Neuronal stem cell (in vitro differentiated cells): ENCODE measurements at places on chromosomes 4 and X.

- no peaks in the 10 kb centered on the region for H3K4me1 ChIP-seq
- no peak overlapping the region for H3K4me3 ChIP-seq
- no peak for DNase-seq
- no peak overlapping the region for H3K27ac ChIP-seq
- H3K27me3 ChIP-seq = no peaks in the 10 kb centered on the region
These were observed 419.9 kb upstream of the SLIT2 start for GRCh38 chr4:19831644-19832285.

DNA sequence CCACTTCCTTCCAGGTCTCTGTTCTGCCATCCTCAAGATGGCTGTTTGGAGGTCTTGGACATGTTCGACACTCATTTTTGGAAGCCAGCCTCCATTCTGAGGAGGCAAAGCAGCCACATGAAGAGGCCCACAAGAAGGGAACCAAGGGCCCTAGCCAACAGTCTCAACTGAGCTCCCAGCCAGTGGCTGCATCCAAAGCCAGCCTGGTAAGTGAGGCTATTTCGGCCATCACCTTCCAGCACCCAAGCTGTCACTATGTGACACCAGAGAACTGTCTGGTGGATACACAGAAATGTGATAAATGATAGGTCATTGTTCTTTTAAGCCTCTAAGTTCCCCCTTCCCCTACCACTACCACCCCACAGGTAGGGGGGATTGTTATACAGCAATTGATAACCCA lies 127.2 kb downstream of the NPNT start:
- H3K36me3 ChIP-seq = no peaks in the 10 kb centered on the region
- H3K27me3 ChIP-seq = no peaks in the 10 kb centered on the region
- no peak overlapping the region for H3K27ac ChIP-seq
- no peak overlapping the region for H3K4me3 ChIP-seq
- DNase-seq = no peak

- no peak for DNase-seq
- no peaks in the 10 kb centered on the region for H3K4me1 ChIP-seq
- no peaks in the 10 kb centered on the region for H3K36me3 ChIP-seq
- H3K27ac ChIP-seq = no peak overlapping the region
- H3K27me3 ChIP-seq = no peaks in the 10 kb centered on the region
These were observed 30.9 kb downstream of the CXorf58 start for GRCh38 chrX:23938690-23939089.

GRCh38 chrX:10833299-10834169 lies 213.1 kb upstream of the MID1 start:
- peak overlapping the region; percentile 63 for H3K27ac ChIP-seq
- peak overlapping the region; percentile 70 for H3K4me3 ChIP-seq
- H3K36me3 ChIP-seq = no peaks in the 10 kb centered on the region
- H3K27me3 ChIP-seq = no peaks in the 10 kb centered on the region

GRCh38 chr4:141130947-141131605 lies 2.2 kb downstream of the RNF150 start:
- no peak overlapping the region for H3K27ac ChIP-seq
- peaks cover 34% of the 10 kb centered on the region for H3K27me3 ChIP-seq
- H3K4me1 ChIP-seq = peaks cover 8% of the 10 kb centered on the region
- no peaks in the 10 kb centered on the region for H3K36me3 ChIP-seq

GRCh38 chr4:169724260-169724659 lies 33.5 kb downstream of the HPF1 start:
- no peaks in the 10 kb centered on the region for H3K27me3 ChIP-seq
- H3K4me3 ChIP-seq = no peak overlapping the region
- peak overlapping the region; percentile 8 for H3K27ac ChIP-seq
- DNase-seq = no peak
- no peaks in the 10 kb centered on the region for H3K36me3 ChIP-seq

GRCh38 chrX:120244395-120244734 lies 6.2 kb upstream of the ZBTB33 start:
- H3K4me1 ChIP-seq = no peaks in the 10 kb centered on the region
- no peak overlapping the region for H3K27ac ChIP-seq
- no peaks in the 10 kb centered on the region for H3K36me3 ChIP-seq
- no peak for DNase-seq
- peak overlapping the region; percentile 71 for H3K4me3 ChIP-seq

GRCh38 chr4:137454767-137455166 lies 77.5 kb downstream of the PCDH18 start:
- no peaks in the 10 kb centered on the region for H3K27me3 ChIP-seq
- H3K4me3 ChIP-seq = no peak overlapping the region
- no peak for DNase-seq

- no peak overlapping the region for H3K4me3 ChIP-seq
- no peak for DNase-seq
- H3K27me3 ChIP-seq = no peaks in the 10 kb centered on the region
- H3K4me1 ChIP-seq = no peaks in the 10 kb centered on the region
- H3K36me3 ChIP-seq = no peaks in the 10 kb centered on the region
- H3K27ac ChIP-seq = no peak overlapping the region
These were observed 23.3 kb downstream of the SLC9A7 start for GRCh38 chrX:46735622-46736021.

DNA sequence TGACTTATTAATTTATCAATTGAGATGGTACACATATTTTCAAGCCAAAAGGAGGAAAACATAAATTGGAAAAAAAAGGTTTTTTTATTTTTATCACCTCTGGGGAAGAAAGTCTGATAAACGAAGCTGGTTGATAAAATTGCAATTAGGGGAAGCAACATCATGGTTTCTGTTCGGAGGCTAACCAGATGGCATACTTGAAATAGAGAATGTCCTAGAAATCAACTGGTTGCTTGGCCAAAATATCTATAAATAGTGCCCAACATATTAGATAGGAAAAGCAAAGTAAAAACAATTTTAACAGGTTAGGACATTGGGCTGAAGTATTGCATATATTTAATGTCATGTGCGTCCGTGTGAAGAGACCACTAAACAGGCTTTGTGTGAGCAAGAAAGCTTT lies 14.3 kb downstream of the KLKB1 start:
- no peaks in the 10 kb centered on the region for H3K4me1 ChIP-seq
- no peak overlapping the region for H3K27ac ChIP-seq
- no peak overlapping the region for H3K4me3 ChIP-seq
- no peaks in the 10 kb centered on the region for H3K27me3 ChIP-seq

GRCh38 chr4:100061835-100062234 lies 111.8 kb upstream of the H2AZ1 start:
- no peak overlapping the region for H3K4me3 ChIP-seq
- H3K4me1 ChIP-seq = no peaks in the 10 kb centered on the region
- no peak overlapping the region for H3K27ac ChIP-seq
- no peaks in the 10 kb centered on the region for H3K36me3 ChIP-seq
- no peaks in the 10 kb centered on the region for H3K27me3 ChIP-seq

DNA sequence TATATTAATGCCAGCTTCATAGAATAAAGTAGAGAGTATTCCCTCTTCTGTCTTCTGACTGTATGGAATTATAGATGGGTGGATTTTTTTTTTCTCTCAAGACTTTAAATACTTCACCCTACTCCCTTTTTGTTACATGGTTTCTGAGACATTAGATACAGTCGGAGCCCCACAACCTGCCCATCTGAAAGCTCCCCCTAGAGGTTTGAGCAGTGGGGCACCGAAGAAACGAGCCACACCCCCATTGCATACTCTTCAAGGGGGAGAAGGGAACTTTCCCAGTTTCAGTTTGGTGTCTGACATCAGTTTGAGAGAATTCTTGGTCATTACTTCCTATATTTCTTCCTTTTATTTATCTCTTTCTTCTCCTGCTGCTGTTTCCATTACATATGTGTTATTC lies 437.6 kb upstream of the AGA start:
- H3K36me3 ChIP-seq = no peaks in the 10 kb centered on the region
- no peak overlapping the region for H3K27ac ChIP-seq
- DNase-seq = no peak
- H3K4me3 ChIP-seq = no peak overlapping the region
- H3K27me3 ChIP-seq = no peaks in the 10 kb centered on the region

- no peaks in the 10 kb centered on the region for H3K27me3 ChIP-seq
- H3K4me3 ChIP-seq = no peak overlapping the region
- H3K36me3 ChIP-seq = no peaks in the 10 kb centered on the region
These were observed 518.3 kb upstream of the AGA start for GRCh38 chr4:177960566-177960965.

GRCh38 chr4:53889326-53890055 lies 174.9 kb downstream of the CHIC2 start:
- H3K36me3 ChIP-seq = no peaks in the 10 kb centered on the region
- no peaks in the 10 kb centered on the region for H3K27me3 ChIP-seq
- DNase-seq = no peak
- H3K27ac ChIP-seq = no peak overlapping the region
- H3K4me1 ChIP-seq = peaks cover 11% of the 10 kb centered on the region

GRCh38 chrX:53082773-53083616 lies 828 bp downstream of the TSPYL2 start:
- no peak for DNase-seq
- peak overlapping the region; percentile 95 for H3K4me3 ChIP-seq
- no peaks in the 10 kb centered on the region for H3K27me3 ChIP-seq
- H3K27ac ChIP-seq = no peak overlapping the region
- H3K36me3 ChIP-seq = peaks cover 23% of the 10 kb centered on the region

GRCh38 chr4:78756137-78756536 lies 20.0 kb upstream of the BMP2K start:
- H3K27ac ChIP-seq = no peak overlapping the region
- no peaks in the 10 kb centered on the region for H3K27me3 ChIP-seq
- no peak overlapping the region for H3K4me3 ChIP-seq

DNA sequence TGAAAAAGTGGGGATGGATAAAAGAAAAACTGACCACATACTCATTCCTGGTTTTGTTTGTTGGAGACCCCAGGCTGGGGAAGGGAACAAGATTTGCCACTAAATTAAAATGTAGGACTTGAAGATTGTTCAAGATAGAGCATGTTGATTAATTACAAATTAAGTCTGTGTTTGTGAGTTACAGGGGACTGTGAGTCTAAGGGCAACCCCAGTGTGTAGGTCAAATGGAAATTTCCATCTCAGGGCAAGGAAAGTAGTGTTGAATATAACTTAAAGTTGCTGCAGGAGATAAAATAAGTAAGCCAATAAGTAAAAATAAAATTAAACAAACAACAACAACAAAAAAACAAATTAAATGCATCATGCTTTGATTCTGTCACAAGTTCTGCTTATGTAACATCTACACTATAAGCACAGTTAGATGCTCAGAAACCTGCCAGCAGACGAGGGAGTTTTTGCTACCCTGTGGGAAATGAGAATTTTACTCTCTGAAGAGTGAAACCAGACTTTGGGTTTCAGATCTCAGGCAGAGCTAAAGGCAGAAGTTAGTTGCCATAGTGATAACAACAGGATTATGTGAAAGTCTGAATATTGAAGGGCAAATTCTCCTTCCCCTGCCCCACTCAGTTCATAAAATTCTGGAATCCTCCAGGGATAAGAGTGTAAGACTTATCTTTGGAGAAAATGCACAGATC lies 352.3 kb downstream of the GRXCR1 start:
- H3K27me3 ChIP-seq = no peaks in the 10 kb centered on the region
- H3K4me3 ChIP-seq = no peak overlapping the region
- no peaks in the 10 kb centered on the region for H3K36me3 ChIP-seq

DNA sequence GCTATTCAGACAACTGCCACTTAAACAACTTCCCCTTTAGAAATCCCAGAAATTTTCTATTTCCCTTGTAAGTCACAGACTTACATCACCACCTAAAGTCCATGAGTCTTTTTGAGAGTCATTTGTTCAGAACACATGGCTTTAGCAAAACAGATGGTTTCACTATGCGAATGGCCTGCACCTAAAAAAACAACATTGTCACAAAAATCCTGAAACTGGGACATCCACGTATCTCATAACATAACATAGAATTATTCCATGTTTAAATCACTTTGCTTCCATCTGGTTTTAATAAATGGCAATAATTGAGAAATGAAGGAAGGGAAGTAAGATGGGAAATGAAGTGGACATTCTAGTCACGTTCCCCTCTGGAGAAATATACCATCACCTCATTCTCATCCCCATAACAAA lies 155.3 kb upstream of the EDNRA start:
- no peaks in the 10 kb centered on the region for H3K27me3 ChIP-seq
- no peak overlapping the region for H3K4me3 ChIP-seq
- DNase-seq = no peak
- H3K27ac ChIP-seq = no peak overlapping the region
- no peaks in the 10 kb centered on the region for H3K4me1 ChIP-seq

DNA sequence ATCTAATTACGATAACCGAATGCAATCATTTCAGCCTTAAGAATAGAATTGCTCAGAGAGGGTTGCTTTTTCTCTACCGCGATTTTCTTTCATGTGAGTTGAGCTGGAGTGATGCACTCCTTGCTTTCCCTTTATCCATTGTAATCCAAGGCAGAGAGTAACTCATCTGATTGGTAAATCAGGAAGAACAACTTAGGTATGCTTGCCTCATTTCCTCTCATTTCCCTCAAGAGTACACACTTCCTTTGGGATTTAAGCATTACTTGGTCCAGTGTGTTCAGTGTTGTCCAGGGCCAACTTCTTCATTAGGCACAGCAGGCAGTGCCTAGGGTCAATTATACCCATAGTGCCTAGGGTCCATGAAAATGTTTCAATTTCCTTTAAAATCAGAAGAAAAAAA lies 15.7 kb upstream of the N4BP2 start:
- no peaks in the 10 kb centered on the region for H3K36me3 ChIP-seq
- no peaks in the 10 kb centered on the region for H3K27me3 ChIP-seq
- no peak overlapping the region for H3K27ac ChIP-seq
- no peak for DNase-seq
- H3K4me1 ChIP-seq = no peaks in the 10 kb centered on the region
- no peak overlapping the region for H3K4me3 ChIP-seq

GRCh38 chrX:109720947-109721346 lies 12.1 kb downstream of the ACSL4 start:
- H3K4me3 ChIP-seq = no peak overlapping the region
- H3K27me3 ChIP-seq = no peaks in the 10 kb centered on the region
- no peaks in the 10 kb centered on the region for H3K36me3 ChIP-seq
- DNase-seq = no peak

DNA sequence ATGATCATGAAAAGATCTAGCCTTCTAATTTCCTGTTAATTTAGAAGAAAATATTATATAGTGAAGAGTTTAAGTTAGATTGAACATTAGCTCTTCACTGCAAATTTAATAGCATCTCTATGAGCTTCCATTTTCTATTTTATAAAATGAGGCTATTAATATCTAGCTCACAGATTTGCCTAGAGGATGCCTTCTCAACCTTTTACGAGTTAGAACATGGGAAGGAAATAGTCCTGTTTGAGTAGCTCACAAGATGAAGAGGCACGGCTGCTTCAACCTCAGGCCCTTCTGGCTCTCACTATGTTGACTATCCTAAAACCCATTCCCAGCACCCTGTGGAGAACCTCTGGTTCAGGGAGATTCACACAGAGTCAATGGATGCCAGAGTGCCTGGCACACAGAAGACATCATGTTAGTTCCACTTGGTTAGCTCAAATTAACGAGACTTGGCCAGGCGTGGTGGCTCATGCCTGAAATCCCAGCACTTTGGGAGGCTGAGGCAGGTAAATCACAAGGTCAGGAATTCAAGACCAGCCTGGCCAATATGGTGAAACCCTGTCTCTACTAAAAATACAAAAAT lies 97.9 kb upstream of the GUCY1A1 start:
- no peaks in the 10 kb centered on the region for H3K4me1 ChIP-seq
- no peak overlapping the region for H3K4me3 ChIP-seq
- no peak overlapping the region for H3K27ac ChIP-seq
- H3K36me3 ChIP-seq = no peaks in the 10 kb centered on the region
